Memory B cell (primary cell): ENCODE measurements at places on chromosomes 16 and 17.

GRCh38 chr16:4765511-4766474 is 1.2 kb downstream of the ZNF500 start:
- no peak for DNase-seq

DNA sequence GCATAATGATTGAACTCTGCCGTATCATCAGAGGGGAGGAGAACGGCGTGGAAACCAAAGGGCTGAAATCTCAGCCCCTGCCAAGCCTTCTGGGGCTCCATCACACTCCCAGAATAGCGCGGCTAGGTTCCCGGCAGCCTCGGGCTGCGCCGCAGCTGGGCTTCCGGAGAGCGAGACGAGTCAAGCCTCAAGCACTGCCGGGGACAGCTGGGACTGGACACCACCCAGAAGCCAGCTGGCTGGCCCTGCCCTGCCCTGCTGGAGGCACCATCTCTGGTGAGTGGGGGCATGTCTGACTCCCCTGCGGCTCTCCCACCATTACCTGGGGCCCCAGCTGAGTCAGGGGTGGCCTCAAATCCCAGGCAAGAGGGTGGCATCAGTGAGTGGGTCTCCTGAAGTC is 7.2 kb upstream of the GPRC5C start:
- DNase-seq = no peak

DNA sequence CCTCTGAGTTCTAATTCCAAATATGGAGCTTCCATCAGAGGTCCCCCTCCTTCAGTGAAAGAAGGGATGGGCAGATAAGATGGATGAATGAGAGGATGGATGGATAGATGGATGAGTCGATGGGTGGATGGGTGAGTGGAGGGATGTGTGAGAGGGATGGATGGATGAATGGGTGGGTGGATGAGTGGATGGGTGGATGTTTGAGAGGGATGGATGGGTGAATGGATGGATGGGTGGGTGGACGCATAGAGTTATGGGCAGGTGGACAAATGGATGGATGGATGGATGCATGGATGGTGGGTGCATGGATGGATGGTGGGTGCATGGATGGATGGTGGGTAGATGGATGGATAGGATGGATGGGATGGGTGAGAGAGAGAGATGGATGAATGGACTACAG is 69.0 kb downstream of the MGAT5B start:
- DNase-seq = no peak

DNA sequence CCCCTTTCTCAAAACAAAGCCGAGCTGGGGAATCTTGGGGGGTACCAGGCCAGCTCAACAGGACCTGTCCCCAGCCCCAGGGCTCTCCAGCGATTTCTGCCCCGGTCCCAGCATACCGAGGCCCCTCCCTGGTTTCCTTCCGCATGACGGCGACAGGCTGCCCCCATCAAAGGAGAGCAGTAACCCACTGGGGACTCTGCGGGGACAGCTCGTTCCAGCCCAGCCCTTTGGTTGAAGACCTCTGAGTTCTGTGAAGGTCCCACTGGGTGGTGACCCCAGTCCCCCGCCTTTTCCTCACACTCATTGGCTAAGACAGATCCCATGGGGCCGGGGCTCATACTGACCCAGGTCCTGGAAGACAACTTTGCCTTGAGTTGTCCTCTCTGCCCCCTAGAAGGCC is 4.1 kb downstream of the SMTNL2 start:
- DNase-seq = no peak

DNA sequence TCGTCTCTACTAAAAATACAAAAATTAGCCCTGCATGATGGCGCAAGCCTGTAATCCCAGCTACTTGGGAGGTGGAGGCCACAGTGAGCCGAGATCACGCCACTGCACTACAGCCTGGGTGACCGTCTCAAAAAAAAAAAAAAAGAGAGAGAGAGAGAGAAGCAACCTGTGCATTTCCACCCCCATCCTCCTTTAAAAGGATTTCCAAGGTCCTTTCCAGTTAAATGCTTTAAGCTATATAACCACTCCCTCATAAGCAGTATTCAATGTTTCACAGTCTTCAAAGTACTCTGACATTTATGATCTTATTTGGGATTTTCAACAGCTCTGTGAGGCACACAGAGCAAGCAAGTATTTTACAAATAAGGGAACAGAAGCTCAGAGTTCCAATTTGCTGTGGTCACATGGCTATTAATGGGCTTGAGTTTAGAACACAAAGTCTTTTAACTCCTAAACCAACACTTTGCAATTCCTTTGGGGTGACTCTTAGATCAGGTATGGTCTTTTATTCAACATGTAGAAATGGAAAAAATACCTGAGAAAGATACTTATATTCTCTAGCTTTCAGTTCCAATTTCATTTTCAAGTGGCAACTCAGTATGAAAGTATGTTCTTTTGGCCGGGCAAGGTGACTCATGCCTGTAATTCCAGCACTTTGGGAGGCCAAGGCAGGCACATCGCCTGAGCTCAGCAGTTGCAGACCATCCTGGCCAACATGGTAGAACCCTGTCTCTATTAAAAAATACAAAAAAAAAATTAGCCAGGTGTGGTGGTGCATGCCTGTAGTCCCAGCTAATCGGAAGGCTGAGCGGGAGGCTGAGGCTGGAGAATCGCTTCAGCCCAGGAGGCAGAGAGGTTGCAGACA is 31.3 kb downstream of the SPOP start:
- no peak for DNase-seq

- no peak for DNase-seq
Observed at GRCh38 chr17:83008526-83008925, 70.9 kb upstream of the METRNL start.

GRCh38 chr17:2416010-2416734 is 15.3 kb upstream of the MNT start:
- peak; percentile 92 for DNase-seq

DNA sequence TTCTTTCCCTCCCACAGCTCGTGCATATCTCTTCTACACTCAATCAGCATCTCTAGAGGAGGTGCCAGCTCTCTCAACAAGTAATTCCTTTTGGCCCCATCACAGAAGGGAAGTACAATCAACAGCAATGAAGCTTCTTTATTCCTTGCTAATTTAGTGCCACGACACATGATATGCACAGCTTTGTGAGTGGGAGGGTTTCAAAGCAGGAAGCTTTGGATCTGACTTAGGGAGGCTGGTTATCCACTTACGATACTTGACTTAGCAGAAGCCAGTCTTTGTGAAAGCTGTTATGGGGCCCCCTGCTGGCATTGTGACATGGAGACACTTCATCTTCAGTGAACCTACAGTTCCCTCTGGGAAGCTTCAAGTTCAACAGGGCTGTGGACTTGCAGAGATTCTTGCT is 81.0 kb downstream of the TMEM100 start:
- no peak for DNase-seq

GRCh38 chr16:54177052-54177861 is 109.3 kb downstream of the IRX3 start:
- DNase-seq = no peak

- no peak for DNase-seq
Observed at GRCh38 chr17:81921537-81921862, 3.5 kb upstream of the SIRT7 start.

DNA sequence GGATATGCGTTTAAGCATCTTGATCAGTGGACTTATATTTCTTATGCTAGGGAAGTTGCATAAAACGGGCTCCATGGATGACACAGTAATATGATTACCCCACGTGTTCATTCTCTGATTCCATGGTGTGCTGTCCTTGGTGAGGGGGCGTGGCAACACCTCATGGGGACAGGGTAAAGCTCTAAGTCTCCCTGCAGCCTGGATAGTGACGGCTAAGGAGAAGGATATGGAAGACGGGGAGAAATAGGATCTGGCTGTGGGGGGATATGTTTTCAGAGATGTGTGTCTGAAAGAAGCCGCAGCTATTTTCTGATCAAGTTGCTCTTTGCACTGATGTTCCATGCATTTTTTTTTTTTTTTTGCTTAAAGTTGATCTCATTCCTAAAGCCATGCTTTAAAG is 84.3 kb downstream of the MARCHF10 start:
- DNase-seq = no peak

GRCh38 chr16:64969221-64969620 is 152.6 kb downstream of the CDH11 start:
- DNase-seq = no peak

- DNase-seq = no peak
Observed at GRCh38 chr16:80028581-80029380, 428.2 kb upstream of the MAF start.

GRCh38 chr16:5598793-5599192 is 501.2 kb upstream of the EEF2KMT start:
- no peak for DNase-seq

DNA sequence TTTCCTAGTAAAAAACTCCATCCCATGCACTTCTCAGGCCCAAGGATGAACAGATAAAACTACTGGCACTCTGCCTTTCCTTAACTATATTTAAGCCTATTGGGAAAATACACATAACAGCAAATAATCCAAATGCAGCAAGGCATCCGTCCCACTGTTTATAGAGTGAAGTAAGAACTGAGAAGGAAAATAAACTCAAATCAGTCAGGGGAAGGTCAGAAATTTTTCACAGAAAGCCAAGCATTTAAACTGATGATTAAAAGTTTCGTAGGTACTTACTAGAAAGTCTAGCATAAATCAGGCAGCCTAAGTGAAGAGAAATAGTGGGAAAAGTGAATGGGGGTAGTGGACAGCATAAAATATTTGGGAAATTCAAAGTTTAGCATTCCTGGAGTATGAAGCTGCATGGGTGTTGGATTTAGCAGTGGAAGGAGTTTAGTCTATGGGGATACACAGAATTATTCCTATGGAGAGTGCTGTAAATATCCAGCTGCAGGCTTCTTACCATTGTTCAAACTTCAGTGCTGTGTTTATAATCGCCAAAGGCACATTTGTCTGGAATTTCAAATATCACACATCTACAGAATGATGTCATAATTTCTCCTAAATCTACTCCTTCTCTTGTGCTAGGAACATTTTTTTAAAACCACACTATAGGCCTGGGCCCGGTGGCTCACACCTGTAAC is 1131.0 kb upstream of the GOT2 start:
- DNase-seq = no peak

DNA sequence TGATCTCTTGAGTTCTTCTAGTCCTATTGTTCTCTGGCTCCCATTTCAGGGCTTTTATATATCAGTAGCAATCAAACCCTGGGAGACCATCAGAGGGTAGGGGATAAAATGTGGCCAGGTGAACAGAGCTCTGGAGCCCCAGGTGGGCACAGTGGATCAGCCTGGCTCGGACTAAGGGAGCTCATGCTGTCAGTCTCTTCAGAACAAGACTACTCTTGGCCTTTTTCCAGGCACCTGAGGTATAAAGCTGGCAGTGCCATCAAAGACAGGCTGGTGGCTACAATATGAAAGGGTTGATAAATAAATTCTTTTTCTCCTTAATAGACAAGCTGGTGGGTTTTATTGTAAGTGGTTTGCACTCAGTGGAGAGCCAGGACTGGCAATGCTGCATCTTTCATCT is 160.0 kb upstream of the CCL2 start:
- no peak for DNase-seq

DNA sequence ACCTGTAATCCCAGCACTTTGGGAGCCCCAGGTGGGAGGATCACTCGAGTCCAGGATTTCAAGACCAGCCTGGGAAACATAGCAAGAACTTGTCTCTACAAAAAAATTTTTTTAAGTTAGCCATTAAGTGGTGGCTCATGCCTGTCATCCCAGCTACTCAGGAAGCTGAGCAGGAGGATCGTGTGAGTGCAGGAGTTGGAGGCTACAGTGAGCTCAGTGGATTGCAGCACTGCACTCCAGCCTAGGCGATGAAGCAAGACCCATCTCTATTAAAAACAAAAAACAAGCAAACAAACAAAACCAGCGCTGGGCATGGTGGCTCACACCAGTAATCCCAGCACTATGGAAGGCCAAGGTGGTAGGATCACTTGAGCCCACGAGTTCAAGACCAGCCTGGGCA is 38.0 kb downstream of the HEATR3 start:
- no peak for DNase-seq

DNA sequence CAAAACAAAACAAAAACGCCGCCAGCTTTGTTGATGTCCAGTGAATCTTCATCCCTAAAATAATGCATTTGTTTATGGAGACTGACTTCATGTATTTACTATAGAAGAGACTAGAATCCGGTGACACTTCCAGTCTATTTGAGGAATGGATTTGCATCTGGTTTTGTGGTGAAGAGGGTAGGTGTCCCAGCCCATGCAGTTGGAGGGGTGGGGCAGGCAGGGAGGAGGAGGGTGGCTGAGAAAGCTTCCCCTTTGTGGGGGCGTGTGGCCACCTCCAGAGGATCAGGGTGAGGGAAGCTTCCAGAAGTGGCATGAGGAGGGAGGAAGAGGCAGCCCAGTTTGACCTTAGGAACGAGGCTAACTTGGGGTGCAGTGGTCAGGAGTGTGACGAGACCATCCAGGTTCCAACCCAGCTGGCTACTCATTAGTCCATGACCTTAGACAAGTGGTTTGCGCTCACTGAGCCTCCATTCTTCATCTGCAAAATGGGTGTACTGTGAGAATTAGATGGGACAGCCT is 69.5 kb downstream of the CMIP start:
- DNase-seq = no peak

GRCh38 chr17:5249615-5250014 is 15.0 kb upstream of the SCIMP start:
- peak; percentile 59 for DNase-seq

DNA sequence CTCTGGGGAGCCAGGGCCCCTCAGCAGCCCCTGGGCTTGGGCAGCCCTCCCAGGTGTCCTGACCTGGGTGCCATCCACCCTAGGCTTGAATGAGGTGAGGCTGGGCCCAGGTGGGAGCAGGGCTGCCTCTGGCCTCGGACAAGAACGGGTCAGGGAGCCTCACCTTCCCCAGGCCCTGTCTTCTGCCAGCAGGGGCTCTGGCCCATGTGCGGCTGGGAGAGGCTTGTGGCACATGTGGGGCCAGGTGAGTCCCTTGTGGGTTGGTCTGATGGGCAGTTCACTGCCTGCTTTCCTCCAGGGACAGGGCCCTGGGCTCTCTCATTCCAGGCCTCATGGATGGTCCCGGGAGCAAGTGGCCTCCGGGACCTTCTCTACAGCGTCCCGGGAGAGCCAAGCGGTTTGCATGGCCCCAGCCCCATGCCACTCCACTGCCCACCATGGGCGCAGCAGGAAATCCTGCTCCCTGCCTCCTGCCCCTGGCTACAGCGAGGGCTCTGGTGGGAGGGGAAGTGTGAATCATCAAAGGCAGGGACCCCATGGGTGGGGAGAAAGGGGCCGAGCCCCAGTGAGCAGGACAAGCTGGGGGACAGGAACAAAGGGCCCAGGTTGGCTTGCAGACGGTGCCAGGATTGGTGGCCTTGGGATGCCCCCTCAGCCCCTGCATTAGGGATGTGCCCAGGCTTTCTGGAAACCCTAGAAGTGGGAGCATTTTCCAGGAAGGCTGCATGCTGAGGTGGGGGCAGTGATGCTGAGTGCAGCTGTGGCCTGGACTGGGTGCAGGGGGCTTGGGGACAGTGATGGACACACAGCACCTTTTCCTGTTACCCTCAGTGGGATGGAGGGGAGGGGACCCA is 12.2 kb downstream of the VASN start:
- DNase-seq = no peak
